ENCODE measurements at places on chromosomes 5 and 9.

DNA sequence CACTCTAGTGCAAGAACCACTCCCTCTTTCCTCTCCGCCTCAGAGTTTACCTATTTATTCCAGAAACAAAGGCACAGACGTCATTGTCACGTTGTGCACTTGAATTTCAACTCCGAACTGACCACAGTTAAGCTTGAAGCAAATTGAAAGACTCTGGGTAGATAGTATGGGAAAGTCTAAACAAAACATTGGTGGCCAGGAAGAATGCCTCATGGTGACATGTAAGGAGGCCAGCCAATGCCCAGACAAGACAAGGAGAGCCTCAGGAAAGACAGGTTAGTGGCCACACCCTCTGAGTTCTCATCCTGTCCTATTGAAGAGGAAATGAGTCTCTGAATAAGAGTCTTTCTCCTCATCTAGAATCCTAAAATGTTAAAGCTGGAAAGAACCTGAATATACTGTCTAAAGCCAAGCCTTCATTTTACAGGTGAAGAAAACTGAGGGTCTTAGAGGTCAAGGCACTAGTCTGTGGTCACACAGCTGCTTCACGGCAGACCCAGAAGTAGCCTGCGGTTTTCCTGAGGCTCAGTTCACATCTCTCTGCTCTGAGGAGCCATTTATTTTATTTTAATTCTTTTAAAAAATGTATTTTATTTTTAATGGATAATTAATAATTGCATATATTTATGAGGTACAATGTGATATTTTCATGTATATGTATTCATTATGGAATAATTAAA lies 30.2 kb downstream of the ZFAND5 start:
- DNase-seq, result no peak

- no peak for DNase-seq
These were observed 198.5 kb upstream of the EGFLAM start for GRCh38 chr5:38059876-38060275.

GRCh38 chr5:72041654-72042053 lies 65.6 kb upstream of the MAP1B start:
- no peak for DNase-seq

DNA sequence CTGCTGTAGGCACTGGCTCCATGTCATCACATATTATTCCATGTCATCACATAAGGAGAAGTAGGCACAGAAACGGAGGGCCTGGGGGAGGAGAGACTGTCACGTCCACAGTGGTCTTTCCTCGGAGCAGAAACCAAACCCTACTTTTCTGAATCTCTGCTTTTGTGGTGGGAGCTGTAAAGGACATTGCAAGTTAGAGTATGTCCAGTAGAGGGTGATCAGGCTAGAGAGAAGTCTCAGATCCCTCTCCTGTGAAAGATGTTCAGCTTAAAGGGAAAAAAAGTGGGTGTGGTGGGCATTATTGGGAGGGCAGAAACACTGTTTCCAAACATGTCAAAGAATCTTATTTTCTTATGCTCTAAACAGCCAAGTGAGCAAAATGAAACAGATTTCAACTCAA lies 19.4 kb upstream of the FBP2 start:
- no peak for DNase-seq

DNA sequence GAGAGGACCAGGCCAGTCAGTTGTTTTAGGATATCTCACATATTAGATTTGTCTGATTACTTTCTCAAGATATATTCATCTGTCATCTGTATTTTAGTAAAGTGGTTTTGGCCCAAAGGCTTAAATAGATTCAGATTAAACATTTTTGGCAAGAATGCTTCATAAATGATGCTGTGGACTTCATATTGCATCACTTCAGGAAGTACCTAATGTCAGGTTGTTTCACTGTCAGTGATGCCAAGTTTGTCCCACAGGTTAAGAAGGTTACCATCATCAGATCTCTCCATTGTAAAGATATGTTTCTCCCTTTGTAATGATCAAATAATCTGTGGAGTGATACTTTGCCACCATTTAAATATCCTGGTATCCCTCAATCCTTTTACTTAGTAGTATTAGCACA lies 37.3 kb downstream of the ERCC6L2 start:
- DNase-seq, result no peak

DNA sequence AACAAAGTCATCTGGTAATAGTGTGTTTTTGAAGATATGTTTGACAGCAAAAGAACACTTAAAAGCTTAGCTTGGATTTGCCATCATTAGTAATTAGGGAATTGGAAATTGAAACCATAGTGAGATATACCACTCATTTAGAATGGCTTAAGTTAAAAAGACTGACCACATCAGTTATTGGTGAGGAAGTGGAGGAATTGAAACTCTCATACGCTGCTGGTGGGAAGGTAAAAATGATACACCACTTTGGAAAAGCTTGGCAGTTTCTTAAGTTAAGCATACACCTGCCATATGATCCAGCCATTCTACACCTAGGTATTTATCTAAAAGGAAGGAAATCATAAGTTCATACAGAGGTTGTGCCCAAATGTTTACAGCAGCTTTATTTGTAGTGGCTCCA lies 213.2 kb downstream of the TRIO start:
- DNase-seq, result no peak

GRCh38 chr5:179319741-179320281 lies 25.4 kb downstream of the ADAMTS2 start:
- DNase-seq, result no peak

DNA sequence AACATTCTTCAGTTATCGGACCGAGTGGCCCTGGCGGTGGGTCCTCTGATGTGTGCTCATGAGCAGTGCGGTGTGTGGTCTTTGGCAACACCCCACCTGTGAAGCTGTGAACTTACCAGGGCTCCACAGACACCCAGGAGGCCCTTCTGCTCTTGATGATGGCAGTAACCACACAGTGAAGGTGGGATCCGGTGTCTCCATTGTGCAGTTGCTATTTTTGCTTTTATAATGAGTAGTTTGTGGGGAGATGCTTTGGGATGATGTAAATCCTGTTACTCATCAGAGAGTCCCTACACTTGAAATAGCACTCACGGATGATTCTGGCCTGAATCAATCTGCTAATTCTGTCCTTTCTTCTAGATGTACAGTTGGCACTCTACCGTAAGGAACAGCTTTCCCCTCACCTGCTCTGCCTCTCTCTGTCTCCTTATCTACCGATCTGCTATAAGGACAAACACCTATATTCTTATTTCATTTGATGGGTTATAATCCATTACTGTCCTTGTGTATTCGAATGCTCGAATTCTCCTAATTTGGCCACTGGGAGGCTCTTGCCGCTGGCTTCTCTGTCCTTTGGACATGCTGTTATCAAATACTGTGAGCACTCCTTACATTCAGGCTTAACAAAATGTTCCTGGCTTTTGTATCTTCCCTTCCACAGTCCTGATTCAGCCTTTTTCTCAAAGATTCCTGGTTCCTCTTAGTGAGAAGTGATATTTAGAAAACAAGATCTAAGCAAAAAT lies 20.2 kb downstream of the ATPSCKMT start:
- DNase-seq, result no peak

- no peak for DNase-seq
These were observed 139.5 kb downstream of the NIPBL start for GRCh38 chr5:37015795-37016666.

- no peak for DNase-seq
These were observed 71.7 kb upstream of the TNC start for GRCh38 chr9:115189686-115190085.

DNA sequence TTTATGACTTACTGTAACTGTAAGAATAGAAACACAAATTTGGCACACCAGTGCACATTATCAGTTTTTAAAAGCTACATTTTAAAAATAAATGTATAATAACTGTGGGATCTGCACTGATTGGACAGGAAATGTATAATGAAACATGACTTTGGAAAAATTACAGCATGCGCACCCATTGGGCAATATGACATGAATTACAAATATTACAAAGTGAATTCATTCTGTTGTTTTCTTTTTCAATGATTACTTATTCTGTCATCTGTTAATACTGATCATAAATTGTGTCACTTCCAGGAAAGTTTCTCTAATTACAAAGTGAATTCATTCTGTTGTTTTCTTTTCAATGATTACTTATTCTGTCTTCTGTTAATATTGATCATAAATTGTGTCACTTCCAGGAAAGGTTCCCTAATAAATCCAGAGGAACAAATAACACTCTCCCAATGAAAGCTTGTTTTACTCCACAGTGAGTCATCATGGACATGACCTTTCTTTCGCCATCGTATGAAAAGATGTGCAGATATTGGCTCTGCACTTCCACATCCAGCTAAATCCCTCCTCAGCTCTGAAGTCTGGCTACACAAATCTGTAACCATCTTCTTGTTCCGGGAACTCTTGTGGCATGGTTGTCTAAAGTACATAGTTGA lies 297.0 kb upstream of the HAPLN1 start:
- no peak for DNase-seq

- no peak for DNase-seq
These were observed 3.3 kb downstream of the OR2Y1 start for GRCh38 chr5:180736536-180736935.

DNA sequence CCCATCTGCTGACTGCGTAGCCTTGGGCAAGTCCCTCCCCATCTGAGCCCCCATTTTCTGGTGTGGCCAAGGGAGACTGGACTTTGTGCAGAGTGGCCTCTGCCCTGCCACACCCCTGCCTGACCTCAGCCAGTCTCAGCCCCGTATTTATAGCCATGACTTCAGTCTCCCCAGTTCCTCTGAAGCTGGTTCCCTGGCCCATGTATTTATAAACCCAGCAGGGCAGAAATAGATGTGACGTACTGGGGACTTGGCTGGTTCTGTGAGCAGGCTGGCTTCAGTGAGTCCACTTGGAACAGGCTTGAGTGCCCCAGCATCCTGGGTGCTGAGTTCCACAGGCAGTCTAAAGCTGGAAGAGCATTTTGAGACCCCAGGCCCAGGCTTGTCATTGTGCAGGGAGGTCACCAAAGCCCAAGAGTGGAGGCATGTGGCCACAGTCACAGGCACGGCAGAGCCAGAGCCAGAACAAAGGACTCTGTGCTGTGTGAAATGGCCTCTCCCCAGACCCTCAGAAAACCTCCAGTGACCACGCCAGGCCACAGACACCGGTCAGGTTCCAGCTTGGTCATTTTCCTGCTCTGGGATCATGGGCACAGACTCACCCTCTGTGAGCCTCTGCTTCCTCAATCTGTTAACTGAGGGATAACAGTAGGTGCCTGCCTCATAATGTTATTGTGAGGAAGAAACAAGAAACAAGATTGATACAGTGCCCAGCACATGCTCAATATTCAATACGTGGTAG lies 30.4 kb upstream of the SYNPO start:
- no peak for DNase-seq

DNA sequence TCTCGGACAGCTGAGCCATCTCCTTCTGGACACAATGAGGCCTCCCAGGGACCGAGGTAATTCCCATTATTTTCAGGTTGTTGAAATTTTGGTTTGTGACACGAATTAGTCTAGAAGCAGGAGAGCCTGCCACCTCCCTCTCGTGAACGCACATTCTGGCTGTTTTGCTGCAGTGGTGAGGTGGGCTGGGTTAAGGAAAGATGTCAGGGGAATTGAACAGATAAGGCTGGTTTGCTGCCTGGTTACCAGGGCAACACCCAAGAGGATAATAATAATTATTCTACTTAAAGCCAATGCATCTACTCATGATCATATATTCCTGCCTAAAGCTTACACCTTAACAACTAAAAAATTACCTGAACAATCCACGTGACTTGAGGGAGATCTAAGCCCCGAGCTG lies 38.1 kb downstream of the DDX31 start:
- no peak for DNase-seq

DNA sequence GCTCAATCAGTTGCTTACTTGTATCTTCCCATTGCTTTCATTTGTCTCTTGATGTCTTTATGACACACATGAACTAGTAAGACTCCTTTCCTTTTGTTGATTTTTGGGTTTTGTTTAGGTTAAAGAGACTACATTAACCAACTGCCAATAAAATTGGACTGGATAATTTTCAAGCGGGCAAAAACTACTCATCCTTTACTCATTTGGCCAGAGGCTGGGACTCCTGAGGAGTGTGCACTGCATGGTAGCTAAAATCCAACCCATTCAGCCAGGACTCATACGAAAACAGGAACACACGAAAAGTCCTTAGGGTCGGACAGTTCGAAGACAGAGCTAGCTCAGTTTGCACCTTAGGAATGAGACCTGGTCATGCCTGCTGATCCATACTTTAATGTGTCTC lies 6.0 kb downstream of the SLC46A2 start:
- no peak for DNase-seq

DNA sequence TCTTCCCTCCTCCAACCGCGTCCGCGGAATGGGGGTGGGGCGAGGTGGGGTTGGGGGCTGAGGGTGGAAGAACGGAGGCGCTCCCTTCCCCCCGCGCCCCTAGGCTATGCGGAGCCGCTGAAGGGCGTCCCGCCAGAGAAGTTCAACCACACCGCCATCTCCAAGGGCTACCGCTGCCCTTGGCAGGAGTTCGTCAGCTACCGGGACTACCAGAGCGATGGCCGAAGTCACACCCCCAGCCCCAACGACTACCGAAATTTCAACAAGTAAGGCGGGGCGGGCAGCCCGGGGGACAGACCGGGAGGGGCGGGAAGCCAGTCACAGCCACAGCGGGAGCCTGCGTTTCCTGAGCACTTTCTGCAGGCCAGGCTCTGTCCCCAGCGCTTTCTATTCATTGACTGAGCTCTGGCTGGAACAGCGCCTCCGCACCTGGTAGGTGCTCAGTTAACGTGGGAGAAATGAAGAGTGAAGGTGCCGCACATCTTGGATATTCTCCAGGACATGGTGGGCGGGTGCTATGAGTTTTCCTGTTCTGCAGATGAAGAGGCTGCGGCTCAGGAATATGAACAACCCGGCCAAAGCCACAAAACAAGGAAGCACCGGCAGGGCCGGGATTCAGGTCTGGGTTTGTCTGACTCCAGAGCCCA lies 11.3 kb downstream of the MYOZ3 start:
- DNase-seq, result no peak

- DNase-seq, result no peak
These were observed 3.1 kb upstream of the GNA14 start for GRCh38 chr9:77651203-77651602.

DNA sequence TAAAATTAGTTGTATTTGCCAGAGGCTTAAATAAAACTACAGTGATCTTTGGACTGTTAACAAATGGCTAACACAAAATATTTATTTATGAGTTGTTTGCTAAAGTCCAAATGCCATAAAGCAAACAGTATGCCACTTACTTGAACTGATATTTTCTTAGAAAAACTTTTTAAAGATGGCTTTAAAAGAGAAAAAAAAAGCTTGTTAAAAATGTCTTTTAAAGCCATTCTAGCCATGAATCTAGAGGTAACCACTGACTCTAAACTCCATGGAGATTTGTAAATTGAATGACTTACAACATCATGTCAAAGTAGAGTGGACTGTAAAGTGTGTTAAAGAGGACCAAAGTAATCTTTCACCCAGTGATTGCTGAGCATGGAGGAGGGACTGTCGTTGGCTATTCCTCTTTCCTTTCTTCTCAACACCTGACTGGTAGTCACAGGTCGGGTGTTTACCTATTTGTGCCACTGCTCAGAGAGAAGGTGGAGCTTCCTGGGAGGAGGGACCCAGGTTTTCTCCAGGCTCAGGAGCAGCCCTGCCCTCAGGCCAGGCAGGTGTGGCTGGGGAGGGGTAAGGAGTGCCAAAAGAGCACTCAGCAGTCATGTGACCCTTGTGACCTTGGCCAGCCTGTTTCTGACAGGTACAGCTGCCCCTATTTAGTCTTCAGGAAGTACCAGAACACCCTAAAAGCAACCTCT lies 69.1 kb upstream of the TJP2 start:
- DNase-seq, result no peak

- no peak for DNase-seq
These were observed 2.3 kb upstream of the RASEF start for GRCh38 chr9:83065233-83065632.
